Daoy (cell line): ENCODE measurements at places on chromosomes 16 and 17.

DNA sequence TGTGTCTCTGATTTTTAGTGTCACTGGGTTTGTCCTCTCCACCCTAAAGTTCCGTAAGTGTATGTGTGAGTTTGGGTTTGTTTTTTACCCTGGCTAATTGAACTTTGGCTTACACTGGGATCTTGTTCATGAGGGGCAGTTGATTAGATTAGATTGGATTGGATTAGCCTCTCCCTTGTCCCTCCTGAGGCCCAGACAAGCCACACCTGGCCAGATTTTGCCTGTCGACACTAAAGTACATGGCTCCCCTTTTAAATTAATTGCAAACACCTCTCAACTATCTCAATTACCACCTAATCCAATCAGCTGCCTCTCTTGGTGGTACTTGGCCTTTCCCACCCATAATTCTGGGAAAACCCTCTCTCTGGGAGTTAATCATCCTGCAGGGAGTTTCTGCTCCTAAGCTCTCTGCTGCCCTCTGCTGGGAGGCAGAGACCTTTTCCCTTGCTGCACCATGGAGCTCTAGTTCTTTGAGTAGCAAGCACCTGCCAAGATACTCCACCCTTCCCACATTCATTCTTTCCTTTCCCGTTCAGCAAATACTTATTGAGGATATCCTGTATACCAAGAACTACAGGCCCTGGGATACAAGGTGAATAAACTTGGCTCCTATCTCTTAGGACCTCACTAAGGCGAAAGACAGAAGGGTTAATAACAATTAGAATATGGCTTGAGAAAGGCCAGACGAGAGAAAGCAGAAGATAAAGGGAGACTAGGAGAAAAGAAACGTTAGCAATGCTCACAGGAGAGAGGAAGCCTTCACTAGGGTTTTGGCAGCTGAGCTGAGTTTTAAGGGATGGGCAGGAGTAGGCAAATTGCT is 60.0 kb upstream of the MPHOSPH6 start:
- DNase-seq: peak; percentile 67

- no peak for DNase-seq
Measured at GRCh38 chr17:81337476-81337879, 42.4 kb upstream of the SLC38A10 start.

GRCh38 chr16:50539053-50539695 is 9.0 kb upstream of the NKD1 start:
- no peak for DNase-seq

DNA sequence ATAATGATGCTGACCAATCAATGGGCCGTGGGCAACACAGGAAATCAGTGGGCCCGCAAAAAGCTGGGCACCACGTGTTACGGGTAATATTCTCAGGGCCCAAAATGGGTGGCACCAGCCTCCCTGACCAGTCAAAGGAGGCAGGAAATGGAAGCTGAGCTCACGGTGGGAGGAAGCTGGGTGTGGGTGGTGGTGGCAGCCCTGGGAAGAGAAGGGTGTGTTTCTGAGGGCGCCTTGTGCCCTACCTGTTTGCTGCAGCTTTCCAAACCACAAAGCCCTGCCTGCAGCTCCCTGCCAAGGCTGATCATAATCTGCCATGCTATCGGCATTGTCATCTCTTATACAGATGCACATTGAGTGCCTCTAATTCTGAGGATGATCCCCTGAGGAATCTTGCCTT is 457.9 kb downstream of the SLC39A11 start:
- peak; percentile 49 for DNase-seq

DNA sequence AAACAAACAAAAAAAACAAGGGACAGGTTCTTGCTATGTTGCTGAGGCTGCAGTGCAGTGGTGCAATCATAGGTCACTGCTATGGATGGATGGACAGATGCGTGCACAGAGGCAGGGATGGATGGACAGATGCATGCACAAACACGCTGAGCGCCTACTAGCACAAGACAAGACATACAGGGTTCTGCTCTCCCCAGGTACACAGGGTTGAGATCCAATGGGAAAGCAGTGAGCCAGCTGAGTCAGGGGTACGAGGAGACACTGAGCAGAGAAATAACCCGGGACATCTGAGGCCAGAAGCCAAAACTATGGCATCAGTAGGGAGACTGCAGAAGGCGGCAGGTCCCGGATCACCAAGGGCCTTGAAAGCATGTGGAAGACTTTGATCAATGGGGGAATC is 6.2 kb downstream of the IL32 start:
- no peak for DNase-seq

DNA sequence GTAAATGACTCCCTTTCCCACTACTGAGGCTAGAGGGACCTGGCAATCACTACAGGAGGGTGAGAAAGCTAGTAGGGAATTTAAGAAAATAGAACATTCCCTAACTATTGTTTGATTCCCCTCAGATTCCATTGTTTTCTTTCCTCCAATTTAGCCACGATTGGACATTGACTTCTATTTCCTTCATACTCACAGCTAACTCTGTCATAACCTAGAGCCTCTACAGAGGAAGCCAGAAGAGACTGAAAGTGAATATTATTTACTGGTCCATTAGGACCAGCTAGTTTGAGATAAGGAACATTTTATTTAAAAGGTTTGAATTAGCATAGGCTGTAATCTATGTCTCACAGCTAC is 14.9 kb downstream of the SNF8 start:
- DNase-seq: no peak
